Stimulated activated CD4-positive, alpha-beta T cell treated with anti-CD3 and anti-CD28 coated beads, Interleukin-1b, Interleukin-23, amount 100 ng/mL, for 1 hour (primary cell): ENCODE measurements at places on chromosomes 13 and 19.

- no peak for DNase-seq
Observed at GRCh38 chr19:33678796-33679585, 57.2 kb downstream of the CHST8 start.

DNA sequence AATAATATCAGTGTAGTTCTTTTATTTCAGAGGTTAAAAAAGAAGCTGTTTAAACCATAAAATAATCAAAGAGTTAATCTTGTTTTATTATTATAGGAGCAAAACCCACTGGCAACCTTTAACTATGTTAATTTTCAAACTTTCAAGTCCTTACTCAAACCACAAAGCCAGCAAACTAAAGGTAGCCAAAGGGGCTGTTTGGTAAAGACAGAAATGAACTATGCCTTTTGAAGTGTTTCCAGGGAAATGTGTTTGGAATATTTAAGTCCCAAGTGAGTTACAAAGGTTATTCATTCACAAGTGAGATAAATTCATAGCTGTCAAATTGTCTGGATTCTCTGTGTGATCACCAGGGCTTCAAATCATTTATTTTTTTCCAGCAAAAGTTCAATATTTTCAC, 264.7 kb downstream of the MZT1 start:
- no peak for DNase-seq

DNA sequence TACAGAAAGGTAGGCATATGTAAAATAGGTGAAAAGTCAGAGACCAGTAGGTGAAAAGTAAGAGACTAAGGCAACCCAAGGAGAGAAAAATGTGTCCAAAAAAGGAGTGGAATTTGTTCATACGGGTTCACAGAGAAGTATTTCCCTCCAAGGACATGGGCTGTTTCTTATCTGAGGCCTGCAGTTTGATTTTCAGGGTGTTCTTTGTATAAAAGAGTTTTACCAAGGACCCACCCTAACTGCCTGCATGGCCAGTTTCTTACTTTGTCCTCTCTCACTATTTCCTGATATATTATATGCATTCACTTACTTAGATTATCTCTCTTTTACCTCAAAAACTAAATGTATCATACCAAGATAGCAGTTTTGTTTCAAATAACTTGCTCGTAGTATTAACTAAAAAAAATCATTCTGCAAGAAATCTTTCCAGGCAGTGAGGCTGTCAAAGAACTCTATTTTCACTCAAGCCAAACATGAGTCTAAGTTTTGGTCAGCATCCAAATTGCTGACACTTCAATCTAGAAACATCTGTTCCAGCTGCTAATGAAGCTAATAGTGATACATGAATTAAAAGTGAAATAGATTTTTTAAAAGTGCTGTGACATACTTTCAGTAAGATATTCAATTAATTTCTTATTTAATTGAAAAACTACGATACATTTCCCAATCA, 141.4 kb upstream of the SGCG start:
- no peak for DNase-seq

GRCh38 chr13:109787135-109787954, 962 bp upstream of the IRS2 start:
- no peak for DNase-seq

DNA sequence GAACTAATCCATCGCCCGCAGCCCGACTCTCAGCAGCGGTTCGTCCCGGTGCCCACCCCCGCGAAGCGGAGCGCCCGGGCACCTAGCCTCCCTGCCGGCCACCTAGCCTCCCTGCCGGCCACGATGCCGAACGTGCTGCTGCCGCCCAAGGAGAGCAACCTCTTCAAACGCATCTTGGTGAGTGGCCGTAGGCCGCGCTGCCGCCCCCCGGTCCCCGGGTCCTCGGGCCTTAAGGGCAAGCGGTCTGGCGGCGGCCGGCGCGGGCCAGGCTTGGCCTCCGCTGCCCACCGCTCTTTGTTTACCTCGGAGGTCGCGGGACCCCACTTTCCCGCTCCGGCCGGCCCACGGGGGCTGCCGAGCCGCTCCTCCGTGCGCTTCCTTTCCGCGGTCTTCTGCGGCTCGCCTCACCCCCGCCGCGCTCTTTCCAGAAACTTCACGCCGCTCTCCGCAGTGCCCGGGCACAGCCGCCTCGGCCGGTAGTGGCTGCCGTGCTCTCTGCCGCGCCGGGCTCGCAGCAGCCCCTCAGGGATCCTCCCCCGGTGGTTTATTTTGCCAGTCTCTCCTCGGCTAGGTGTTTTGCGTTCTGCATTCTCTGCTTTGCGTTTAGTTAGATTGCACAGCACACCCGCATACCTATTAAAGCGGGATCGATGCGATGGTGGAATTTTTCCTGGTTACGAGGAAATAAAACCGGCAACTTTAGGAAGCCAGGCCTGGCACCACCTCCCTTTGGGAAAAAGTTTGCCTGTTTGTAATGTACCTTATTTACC, 524 bp downstream of the NAA16 start:
- DNase-seq, result no peak

DNA sequence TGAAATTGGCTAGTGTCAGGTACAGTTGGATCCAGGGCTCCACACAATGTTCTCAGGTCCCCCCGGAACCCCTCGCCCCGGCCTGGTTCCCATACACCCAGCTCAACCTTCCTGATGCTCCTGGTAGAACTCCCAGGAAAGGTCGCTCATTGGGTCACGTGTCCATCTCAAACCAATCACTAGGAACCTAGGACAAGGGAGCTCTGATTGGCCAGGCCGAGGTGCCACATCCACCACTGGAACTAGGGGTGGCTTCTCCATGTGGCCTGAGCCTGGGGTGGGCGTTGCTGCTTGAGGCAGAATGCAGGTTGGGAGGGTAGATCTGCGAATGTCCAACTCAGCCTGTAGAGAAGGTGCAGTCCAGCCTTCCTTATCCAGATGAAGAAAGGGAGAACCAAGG, 6.9 kb upstream of the MEF2B start:
- no peak for DNase-seq

DNA sequence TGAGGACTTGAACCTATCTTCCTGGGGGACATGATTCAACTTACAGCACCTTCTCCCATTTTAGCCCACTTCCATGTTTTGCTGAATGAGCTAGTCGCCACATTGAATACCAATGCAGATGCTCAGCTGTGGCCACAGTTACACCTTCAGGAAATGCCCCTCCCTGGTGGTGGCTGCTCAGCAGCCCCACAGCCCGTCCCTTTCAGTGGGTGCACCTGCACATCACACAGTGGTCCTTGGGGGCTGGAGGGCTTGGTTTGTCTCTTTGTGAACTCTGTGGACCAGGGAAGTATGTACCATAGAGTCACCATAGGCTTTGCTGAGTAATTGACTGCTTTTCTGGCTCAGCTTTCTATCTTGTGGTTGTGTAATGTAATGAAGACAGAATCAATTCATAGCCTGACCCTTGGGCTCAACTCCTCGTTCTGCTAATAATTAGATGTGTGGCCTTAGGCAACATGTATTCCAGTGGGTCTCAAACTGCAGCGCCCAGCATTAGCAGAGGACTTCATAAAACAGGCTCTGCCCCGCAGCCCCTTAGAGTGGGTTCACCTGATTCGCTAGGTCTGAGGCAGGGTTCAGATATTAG, 48.1 kb upstream of the FARP1 start:
- no peak for DNase-seq

- DNase-seq, result no peak
Observed at GRCh38 chr13:79692846-79693245, 211.9 kb downstream of the NDFIP2 start.

DNA sequence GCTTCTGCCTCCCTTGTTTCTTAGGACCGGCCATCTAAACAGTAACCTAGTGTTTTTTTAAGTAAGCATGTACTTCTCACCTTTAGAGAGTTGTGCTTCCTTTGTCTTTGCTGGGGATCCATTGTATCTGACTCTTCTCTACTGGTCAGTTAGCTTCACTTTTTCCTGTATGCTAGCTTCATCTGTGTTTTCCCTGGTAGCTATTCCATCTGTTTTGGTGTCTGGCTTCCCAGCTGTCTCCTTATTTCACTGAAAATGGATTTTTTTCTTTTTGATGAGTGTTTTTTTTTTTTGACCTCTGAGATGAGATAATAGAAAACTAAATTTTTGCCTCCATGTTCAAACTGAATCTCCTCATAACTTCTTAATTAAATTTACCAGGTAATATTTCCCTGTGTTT, 637.0 kb upstream of the SLC10A2 start:
- no peak for DNase-seq

- no peak for DNase-seq
Observed at GRCh38 chr19:14425696-14426138, 6.6 kb upstream of the DDX39A start.

DNA sequence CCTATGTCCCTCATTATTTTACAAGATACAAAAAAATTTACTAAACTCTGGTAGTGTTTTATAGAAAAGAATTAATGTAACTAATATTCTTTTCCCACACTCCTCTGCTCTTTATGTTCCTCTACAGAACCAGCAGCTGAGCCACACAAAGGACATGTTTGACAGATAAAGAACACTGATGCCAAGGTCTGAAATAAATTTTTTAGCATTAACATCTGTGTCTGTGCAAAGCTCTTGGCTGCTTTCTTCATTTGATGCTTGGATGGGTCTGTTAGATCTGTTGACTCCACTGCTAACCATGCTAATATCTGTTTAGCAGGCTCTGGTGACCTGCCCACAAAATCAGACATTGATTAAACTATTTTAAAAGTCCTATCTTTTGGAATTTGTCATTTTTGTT, 2363.8 kb downstream of the PCDH9 start:
- no peak for DNase-seq

GRCh38 chr13:30746791-30747190, 11.4 kb downstream of the ALOX5AP start:
- no peak for DNase-seq

DNA sequence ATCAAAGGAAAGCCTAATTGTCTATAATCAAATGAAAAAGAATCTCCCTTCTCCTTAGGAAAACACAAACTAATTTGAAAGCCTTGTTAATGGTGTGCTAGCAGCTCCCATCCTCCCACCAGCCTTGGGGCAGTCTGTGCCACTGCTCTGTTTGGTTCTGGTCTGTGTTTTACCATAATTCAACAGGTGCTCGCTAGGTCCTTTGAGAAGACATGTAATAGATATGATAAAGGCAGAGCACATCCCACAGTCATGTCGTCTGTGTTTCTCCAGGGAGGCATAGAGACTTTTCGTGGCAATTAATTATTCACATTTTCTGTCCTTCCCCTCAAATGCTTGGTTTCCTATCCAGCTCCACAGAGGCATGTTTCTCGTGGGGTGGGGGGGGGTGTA, 23.8 kb downstream of the FAM124A start:
- DNase-seq, result no peak

- no peak for DNase-seq
Observed at GRCh38 chr13:113357529-113357928, 6.4 kb downstream of the GRTP1 start.

DNA sequence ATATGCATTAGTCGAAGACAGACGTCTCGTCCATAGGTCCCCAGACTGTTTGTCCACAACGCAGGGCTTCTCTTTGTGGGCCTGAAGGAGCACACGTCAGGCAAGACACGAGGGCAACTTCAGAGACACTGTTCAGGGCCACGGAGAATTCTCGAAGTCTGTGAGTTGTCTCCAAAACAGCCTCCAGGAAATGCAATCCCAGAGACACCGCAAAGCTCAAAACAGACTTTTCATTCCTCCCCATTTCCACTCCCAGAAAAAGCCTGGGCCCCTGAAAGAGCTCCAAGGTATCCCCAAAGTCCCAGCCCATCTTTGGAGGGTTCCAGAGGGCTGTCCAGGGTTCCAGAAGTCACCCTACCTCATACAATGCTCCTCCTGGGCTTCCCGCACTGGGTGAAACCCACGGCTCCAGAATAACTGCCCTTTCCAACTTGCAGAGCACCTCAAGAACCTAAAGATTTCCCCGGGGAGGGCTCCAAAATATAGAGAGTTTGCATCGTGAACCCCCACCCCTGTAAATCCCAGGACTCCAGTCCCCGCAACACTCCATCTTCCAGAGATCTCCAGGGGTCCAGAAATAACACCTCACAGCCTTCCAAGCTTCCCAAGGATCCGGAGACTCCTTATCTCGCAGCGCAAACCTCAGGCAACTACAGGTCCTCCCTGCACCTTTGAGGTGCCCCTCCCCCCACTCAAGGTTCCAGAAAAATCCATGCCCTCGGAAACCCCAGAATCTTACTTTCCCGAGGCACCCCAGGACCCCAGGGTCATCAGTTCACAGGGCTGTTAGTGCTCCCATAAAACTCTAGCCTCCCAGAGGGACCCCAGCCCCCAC, 687 bp upstream of the FTL start:
- DNase-seq, result no peak

DNA sequence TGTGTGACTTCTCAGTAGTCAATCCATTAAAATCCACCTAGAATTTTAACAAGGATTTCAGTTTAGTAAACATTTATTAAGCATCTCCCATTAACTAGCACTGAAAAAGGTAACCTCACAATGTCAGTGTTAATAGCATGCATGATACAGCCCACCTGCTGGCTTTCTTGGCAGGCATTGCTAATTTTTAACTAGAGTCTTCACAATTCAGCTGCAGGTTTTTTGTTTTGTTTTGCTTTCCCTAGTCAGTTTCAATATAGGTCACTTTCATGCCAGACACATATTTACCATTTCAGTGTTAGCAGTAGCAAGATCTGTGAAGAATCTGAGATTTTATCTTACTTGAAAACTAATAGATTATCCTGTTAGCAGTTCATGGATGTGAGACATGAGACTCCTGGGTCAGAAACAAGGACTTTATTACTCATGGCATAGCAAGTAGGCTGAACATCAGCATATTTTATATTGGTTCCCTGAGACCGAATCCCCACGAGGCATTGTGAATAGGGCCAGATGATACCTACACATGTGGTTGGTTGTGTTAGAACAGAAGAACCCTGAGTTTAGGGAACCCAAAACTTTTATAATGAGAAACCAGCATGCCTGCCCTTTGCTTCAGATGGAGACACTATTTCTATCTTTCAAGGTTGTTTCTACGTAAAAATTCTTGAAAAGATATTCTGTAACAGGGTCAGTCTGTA, 198.0 kb upstream of the HTR2A start:
- no peak for DNase-seq

DNA sequence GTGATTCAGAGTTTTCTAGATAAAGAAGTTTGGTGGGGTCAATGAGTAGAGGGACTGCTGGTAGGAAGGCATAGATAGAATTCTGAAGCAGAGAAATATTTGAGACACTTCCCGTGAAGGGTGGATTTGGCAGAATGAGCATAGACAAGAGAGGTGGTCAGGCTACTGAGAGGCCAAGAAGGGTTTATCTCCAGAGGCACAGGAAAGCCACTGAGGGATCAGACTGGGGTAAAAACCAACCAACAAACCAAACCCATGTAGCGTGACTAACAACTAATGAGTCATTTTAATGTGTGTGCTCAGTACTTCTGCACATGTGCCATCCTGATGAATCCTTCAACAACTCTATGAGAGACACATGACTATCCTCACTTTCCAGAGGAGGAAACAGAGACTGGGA, 60.0 kb upstream of the SERP2 start:
- no peak for DNase-seq

- no peak for DNase-seq
Observed at GRCh38 chr13:31175847-31176532, 14.3 kb upstream of the HSPH1 start.

- no peak for DNase-seq
Observed at GRCh38 chr19:51293571-51294210, 17.8 kb upstream of the IGLON5 start.

GRCh38 chr19:7534531-7535046, 928 bp upstream of the PNPLA6 start:
- DNase-seq, result no peak
